ENCODE measurements at places on chromosomes 12 and 14.

GRCh38 chr12:124457287-124458219 lies 109.9 kb downstream of the NCOR2 start:
- peak; percentile 53 for DNase-seq

GRCh38 chr12:38527631-38528030 lies 211.1 kb downstream of the ALG10B start:
- no peak for DNase-seq

- no peak for DNase-seq
These were observed 6.0 kb downstream of the LTB4R start for GRCh38 chr14:24317141-24317928.

- DNase-seq: no peak
These were observed 214.8 kb downstream of the EMP1 start for GRCh38 chr12:13411287-13411686.

DNA sequence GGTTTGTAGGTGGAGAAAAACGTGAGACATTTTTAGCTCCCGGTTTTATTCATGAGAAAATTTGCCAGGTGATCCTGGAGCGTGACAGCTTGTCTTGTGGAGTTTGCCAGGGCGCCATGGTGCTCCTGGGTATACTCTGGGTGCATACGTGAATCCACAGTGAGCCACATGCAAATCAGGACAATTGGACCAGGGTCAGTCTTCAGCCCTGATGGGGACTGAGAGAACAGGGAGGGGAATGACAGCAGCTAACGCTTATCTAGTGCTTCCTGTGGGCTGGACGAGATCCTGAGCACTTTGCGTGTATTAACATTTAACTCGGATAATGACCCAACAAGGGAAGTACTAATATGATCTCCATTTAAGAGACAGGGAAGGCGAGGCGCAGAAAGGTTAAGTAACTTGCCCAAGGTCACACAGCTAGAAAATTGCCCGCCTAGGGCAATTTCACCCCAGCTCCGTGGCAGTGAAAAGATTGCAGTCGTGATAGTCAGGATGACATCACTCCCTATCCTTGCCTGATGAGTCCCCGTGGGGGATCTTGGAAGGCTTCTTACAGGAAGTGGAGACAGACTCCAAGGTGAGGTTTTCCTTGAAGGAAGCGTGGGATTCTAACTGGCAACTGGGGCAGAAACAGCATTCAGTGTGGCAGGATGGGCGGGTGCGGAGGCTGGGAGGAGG lies 118.4 kb upstream of the NCOR2 start:
- no peak for DNase-seq

DNA sequence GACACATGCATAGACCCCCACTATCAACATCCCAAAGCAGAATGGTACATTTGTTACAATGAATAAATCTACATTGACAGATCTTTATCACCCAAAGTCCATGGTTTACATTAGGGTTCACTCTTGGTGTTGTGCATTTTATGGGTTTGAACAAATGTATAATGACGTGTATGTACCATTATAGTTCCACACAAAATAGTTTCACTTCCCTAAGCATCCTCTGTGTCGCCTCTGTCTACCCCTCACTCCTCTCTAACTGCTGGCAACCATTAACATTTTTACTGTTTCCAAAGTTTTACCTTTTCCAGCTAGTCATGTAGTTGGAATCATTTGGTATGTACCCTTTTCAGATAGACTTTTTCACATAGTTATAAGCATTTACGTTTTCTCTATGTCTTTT lies 69.5 kb upstream of the LMO3 start:
- DNase-seq: no peak

DNA sequence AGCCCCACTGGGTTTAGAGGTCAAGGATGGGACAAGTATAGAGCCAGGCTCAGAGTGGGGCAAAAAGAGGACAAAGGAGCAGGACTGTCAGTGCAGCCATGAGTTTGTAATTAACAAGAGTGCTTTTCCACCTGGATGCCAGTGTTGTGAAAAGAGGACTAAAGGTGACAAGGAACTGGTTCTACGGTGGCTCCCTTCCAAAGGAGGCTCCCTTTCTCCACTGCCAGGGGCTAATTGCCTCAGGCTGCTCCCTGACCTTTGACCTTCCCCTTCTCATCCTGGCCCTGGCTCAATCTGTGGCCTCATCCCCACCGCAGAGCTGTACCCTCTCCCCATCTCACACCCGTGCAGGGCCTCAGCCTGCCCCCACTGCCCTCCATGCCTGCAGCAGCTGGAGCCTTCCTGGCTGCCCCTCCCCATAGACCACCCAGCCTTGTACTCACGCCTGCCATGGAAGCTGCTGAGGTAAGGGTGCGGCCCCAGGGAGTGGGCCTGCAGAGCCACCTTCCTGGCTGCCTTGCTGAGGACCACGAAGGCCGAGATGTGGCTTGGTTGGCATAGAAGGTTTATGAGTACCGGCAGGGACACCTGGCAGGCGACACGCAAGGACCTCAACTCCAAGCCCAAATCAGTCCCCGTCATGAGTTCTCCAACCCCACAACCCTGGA lies 24.8 kb upstream of the FKBP4 start:
- no peak for DNase-seq

DNA sequence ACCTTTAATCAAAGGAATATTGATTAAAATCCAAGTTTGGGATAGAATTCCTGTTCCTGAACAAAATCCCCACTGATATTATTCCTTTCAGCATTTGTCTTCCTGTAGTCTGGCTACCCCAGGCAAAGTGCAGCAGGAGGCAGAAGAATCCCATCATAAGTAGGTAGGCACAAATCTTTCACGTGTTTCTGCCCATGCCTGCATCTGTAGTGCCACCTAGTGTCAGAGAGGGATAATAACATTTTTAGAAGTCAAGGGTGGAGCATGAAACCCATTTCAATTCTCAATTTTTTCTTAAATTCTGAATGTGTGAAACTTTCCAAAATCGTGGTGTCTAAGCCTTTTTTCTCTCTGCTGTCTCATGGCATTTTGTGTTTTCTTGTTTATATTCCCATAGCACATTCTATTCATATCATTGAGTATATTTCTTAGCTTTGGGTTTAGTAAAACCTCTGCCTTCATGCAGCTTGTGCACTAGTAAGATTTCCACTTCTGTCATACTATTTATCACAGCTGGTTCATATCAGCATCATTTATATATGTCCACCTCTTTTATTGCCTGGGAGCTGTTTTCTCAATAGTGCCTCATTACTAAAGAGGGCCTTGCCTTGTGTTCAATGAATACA lies 47.8 kb upstream of the RERG start:
- peak; percentile 40 for DNase-seq

DNA sequence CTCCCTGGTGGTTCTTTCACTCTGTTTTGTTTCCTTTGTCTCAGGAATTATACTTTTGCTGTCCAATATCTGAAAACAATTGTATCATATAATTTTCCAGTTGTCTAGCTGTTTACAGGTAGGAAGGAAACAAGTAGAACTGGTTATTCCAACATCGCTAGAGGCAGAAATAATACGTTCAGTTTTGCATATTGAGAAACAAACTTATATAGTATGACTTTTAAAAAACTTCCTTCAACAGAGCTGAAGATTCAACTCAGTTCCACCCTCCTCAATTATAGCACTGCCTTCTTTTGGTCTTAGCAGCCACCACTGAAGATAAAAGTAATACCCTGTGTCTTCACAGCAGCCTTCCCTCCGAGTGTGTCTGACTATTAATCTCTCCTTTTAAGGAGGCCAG lies 214.3 kb downstream of the EFCAB11 start:
- DNase-seq: no peak

- no peak for DNase-seq
These were observed 105.5 kb downstream of the SYT1 start for GRCh38 chr12:78970041-78970440.

DNA sequence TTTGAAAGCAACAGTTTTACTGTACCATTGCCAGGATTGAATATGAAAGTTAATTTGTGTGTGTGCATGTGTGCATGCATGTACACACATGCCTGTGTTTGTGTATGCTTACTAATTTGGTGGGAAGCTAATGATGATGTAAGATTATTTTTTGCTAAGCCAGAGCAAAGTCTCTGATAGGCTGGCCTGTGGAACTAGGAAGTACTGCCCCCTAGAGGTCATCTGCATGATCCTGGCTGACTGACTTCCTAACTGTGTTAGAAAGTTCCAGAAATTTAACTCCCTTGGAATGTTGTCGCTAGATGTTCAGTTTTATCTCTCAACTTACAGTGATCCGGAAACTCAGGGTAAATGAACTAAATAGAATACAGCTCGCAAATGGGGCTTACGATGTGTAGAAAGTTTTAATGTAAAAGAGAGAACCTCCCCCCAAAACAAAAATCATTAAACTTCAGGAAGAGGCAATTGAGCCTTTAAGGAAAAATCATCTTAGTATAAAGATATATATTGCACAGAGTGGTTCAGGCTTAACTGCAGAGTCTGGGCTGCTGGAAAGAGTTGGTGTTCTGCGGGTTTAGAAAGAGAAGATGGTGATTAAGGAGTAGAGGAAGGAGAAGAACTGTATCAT lies 34.3 kb upstream of the SLC38A1 start:
- DNase-seq: peak; percentile 60

DNA sequence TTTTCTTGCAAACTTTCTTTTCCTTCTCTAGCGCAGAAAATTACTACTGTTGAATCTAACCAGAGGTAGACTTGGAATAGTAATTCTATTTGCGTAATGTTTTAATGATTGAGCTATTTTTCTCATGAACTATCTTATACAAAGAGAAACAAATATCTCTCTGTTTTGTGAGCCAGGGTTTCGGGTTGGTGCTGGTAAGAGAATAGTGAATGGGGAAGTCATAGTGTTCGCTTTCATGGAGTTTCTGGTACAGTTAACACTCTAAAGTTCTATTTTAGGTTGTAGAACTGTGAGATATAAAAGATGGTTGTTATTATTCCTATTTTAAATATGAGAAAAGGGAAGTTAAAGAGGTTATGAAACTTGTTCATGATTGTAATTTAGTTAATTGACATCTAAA lies 6.6 kb downstream of the CLEC1B start:
- DNase-seq: no peak

DNA sequence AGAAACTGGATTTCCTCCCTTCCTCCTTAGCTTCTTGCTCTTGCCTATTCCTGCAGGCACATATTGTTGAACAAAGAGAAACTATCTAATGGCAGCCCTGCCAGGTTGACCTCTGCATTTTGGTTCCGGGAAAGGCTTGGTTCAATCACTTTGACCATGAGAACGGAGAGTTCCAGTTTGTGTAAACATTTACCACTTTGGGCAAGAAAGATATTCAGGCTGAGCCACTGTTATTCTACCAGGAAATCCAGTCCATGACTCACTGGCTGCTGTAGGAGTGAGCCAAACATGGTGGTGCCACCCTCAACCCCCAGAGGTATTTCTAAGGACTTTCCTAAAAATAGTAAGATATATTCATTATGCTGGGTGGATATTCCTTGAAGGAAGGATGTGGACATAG lies 242.2 kb upstream of the OR4E1 start:
- no peak for DNase-seq

DNA sequence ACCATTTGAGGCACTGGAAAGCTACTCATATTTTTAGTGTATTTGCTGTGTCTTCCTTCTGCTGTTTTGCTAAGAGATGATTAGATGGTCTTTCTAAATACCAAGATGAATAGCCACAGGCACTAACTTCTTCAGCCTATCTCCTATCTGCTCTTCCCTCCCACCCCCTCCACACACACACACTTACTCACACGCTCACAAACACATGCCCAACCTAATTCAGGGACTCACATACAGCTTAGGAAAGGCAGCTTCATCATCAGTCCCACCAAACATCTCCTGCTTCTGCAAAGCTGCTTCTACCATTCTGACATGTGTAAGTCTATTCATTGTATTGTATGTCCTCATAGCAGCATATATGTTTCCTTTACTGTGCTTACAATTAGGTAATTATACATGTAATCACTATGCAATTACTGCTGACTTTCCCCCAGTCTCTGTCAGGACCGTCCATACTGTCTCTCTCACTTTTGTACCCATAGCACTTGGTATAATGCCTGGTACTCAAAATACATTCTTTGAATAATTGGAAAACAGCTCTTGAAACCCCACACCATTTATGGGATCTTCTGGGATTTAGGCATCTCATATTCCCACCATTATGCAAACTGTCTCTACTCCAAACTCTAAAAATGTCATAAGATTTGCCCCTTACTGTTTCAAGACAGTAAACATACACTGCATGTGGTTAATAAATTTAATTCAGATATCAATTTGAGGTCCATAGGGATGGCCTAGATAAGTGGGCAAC lies 83.3 kb upstream of the HIF1A start:
- DNase-seq: no peak
